NCI-H510A treated with DMSO at 0.1 percent for 48 hours (cell line): ENCODE measurements at places on chromosomes 16 and 17.

- no peak for DNase-seq
These were observed 4.7 kb upstream of the CUEDC1 start for GRCh38 chr17:57959929-57960328.

DNA sequence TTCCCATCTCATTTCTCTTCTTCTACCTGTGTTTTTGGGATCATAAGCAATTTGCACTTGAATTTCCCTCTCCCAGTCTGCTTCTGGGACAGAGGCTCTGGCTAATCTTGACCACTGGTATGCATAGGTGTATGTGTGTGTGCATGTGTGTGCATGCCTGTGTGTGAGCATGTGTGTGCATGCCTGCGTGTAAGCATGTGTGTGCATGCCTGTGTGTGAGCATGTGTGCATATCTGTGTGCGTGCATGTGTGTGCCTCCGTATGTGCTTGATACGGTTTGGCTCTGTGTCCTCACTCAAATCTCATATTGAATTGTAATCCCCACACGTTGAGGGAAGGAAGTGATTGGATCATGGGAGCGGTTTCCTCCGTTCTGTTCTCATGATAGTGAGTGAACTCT, 77.7 kb downstream of the HAPSTR1 start:
- no peak for DNase-seq

DNA sequence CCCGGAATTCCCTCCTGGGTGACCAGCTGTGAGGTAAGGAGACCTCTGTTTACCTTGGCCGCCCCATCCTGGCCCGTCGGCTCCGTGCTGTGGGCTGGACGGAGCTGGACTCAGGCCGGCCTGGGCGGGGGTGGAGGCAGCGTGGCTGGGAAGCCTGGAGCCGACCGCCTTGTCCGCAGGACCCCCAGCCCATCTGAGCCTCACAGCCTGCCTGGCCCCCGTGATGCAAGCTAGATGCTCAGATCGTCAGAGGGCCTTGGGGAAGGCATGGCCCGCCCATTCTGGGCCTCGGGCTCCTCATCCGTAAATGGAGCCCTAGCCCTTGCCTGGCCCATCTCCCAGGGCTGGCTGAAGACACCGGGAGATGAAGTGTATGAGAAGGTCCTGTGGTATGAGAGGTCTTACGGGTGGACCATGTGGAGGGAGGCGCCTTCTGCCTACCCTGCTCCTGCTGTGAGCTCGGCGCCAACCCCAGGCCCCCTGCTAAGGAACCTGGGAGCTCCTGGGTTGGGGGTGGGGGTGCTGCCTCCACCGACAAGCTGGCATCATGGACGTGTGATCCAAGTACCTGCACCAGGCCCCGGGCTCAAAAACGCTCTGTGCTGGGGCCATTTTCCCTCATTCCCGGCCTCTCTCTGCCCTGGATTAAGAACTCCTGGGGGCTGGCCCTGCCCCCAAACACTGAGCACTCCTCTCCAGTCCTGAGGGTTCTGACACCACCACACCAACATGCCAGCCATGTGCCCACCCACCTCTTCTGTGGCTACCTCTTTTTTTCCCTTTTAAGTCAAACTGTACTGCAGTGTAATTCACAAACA, 5.4 kb upstream of the P2RX1 start:
- no peak for DNase-seq

DNA sequence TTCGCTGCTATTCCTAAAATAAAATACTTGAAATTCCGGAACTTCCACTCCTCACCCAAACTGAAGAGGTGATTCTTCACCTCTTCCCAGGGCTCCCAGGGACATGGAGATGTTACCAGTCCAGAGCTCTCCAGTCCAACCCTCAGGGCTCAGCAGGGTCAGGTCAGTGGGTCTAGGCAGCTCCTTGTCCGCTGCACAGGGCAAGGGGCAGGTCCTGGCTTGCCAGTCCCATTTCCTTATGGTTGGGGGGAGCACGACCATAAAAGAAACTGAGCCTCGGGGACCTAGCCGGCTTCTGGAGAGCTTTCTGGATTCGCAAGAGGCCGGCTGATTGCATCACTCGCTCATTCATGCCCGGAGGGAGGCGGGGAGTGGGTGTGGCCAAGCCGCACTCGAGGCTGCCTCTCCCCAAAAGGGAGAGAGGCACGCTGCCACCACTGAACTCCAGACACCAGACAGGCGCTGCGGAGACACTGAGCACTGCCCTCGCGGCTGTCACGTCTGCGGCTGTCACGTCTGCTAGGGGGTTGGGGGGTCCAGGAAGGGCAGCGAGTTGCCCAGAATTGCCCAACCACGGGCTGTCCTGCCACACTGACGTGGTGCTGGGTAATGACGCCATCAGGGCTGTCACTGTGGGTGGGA, 15.8 kb downstream of the SLC7A5 start:
- peak; percentile 22 for DNase-seq

- no peak for DNase-seq
These were observed 243.1 kb downstream of the SEC14L1 start for GRCh38 chr17:77383613-77384608.

GRCh38 chr16:24525970-24526559, 13.3 kb upstream of the RBBP6 start:
- no peak for DNase-seq

DNA sequence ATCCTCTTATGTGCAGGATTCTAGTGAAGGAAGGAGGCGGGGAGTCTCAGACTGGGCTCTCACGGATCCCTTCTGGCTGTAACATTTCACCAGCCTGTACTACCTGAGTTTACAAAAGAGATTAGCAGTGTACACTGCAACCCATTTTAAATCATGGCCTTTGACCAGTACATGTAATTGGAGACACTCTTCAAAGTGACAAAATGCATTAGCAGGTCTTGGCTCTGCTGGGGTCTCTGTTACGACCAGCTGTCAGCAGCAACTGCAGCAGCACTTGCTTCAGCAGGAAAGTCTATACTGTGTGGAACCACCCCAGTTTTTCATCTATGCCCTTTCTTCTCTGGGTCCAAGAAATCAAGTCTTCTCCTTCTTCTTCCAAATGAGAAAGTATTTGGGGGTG, 322.8 kb upstream of the ASIC2 start:
- no peak for DNase-seq

DNA sequence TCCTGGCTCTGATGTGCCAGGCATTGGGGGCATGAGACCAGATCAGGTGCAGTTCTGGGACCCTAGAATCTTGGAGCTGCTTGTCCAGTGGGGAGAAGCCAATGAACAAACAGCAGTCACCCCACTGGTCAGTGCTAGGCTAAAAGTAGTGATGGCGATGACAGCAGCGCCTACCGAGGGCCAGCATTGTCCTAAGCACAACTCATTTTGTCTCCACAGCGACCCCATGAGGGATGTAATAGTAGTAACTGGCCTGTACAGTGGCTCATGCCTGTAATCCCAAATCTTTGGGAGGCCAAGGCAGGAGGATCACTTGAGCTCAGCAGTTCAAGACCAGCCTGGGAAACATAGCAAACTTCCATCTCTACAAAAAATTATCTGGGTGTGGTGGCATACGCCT, 6.2 kb downstream of the SMCR8 start:
- DNase-seq: no peak

DNA sequence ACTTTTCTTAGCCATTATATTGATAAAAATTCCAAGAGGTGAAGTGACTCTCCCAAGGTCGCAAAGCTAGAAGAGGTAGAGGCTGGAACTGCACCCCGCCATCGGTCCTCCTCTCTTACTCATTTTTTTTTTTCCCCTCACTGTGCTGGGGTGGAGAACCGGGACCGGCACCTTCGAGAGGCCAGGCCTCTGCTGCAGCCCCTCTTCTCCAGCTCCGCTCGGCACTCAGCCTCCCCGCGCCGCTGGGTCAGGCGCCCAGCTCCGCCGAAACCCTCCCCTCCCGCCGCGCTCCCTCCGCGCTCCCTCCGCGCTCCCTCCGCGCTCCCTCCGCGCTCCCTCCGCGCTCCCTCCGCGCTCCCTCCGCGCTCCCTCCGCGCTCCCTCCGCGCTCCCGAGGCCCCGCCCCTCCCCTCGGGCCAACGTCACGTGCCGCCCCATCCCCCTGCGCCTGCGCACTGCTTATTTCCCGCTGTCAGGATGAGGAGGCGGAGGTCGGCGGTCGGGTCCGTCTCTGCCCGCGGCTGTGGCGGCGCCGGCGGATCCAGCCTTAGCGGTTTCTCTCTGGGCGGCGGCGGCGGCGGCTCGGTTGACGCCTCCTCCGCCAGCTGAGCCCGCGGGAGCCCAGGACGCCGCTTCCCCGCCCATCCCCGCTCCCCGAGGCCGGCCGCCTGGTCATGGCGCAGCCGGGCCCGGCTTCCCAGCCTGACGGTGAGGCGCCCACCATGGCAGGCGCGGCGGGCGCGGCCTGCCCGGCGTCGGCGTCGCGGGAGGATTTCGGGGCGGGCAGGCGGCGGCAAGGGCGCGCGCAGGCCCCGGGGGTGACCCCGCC, at the start of gene RABEP1:
TSS of gene RABEP1 (plus strand) at position 471 of the 828 bp plus-strand sequence. CDS start at position 674, 203 bp downstream.
- DNase-seq: peak; percentile 86

DNA sequence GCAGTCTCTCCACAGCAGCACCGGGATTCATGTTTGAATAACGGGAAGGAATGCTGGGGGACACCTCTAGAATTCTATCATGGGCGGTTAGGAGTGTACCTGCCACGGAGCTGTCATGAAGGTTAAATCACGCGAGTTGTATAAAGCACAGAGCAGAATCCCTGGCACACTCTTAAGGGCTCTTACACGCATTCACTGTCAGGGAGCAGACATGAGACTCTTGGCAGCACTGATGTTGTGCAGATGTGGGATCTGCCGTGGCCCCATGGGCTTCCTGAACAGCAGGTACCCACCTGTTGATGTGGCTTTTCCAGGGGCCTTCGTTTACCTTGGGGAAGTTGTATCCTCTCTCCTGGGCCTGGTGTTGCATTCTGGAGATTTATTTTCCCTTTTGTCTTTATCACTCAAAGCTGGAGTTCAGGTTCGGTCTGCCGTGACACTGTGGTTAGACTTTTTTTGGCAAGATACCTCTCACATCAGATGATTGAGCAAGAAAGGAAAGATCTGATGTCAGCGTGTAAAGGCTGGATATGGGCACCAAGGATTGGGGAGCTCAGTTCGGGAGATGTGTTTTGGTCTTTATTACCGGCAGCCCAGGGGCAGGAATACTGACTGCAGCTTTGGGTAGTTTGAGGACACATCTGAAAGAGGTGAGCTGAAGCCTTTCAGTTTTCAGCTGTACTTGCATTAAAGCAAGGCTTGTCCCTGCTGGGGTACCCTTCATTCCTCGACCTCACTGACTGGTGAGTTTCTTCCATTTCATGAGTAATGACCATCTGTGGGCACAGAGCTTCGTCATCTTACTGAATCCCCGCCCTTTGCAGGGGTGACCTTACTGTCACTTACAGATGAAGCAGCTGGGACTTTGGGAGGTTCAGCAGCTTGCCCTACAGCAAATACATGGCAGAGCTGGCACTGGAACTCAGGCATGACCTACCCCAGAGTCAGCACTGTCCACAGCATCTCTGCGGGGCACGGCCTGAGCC, 19.3 kb downstream of the KNOP1 start:
- no peak for DNase-seq

- DNase-seq: no peak
These were observed 97.3 kb downstream of the PLCG2 start for GRCh38 chr16:81876273-81876900.

GRCh38 chr16:85882181-85882810, 16.7 kb upstream of the IRF8 start:
- no peak for DNase-seq
